KG1 (cell line): ENCODE measurements at places on chromosomes 3 and 15.

- no peak for DNase-seq
These were observed 79.8 kb downstream of the AGBL1 start for GRCh38 chr15:86159468-86159867.

DNA sequence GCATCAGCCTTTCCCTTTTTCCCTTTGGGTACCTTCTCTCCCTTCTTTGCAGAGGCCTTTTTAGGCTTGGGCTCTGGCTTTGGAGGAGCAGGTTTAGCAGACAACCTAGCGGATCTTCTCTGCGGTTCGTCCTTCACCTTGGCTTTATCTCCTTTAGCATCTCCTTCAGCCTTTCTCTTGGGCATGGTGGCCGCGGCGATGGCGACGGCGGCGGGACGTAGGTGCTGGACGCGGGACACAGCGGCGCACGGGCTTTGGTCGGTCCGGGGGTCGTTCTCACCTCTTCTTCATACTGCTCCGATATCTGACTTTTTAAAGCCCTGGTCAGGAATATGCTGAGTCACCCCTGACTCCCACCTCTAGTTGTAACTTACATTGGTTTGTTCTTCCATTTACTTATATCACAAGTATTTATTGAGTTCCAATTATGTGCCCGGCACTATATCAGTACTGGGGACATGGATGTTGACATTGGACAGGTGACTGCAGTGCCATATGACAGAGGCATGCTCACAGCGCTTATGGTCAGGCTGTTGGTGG lies 43.1 kb upstream of the SH3BP5 start:
- DNase-seq: no peak

GRCh38 chr15:50697109-50697797 lies 10.7 kb upstream of the TRPM7 start:
- no peak for DNase-seq

DNA sequence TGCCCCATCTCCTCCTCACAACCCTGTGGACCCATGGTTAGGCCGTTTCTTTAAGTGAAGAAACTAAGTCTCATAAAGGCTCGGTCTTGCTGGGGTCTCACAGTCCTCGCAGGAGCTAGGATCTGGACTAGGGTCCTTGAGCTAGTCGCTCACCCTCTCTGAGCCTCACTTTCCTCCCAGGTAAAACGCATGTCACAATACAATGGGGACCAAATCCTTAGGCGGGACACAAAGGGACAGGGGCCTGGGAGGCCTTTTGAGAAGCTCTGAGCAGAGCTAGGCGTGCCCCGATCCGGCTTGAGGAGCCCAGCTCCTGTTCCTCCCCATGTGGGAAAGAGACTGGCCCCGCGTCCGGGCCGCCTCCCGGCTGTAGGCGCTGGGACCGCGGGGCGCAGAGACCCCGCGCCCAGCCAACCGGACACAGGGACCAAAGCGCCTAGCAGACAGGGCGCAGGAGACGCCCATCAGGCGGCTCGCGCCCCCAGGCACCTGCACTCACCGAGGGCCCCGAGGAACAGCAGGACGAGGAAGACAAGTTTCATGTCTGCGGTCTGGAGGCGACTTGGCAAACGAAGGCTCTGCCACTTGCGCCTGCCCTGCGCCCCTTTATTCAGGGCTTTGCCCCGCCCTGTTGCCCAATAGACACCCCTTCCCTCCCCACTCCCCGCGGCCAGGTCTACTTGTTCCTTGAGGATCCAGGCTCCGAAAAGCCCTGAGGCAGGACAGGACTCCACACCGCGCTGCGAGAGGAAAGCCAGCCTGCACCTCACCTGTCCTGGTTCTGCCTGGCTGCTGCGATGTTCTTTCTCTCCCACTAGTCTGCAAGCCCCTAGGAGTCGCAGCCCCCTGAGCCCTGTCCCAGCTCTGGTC lies at the start of gene LTF:
TSS of gene LTF (minus strand) at position 580 of the 870 bp plus-strand sequence. CDS start at position 542, 38 bp downstream.
- DNase-seq: no peak

DNA sequence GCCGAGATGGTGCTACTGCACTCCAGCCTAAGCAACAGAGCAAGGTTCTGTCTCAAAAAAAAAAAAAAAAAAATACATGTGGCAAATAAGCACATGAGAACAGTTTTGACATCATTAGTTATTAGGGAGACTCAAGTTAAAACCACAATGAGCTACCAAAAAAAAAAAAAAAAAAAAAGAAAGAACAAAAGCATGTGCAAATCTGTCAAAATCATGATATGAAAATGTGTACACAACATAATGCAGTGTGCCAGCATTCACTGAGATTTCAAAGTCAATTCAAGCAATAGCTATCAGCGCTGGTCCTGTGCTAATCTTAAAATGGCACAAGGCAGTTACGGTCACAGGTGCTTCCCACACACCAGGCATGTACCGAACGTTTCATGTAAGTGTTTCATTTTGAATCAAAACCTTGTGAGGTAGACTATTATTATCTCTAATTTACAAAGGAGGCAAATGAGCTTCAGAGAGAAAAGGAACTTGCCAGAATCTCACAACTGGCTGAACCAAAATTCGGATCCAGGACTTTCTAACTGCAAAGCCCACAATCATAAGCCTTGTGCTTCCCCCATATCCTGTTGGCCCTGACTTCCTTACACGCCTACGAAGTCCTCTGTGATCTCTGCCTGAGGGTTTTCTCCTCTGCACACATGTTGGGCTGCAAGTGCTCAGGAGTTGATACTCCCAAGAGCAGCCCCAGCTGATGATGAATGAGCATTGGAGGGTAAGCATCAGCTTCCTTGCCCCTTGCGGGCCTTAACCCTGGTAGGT lies 200.1 kb upstream of the PROK2 start:
- DNase-seq: no peak

DNA sequence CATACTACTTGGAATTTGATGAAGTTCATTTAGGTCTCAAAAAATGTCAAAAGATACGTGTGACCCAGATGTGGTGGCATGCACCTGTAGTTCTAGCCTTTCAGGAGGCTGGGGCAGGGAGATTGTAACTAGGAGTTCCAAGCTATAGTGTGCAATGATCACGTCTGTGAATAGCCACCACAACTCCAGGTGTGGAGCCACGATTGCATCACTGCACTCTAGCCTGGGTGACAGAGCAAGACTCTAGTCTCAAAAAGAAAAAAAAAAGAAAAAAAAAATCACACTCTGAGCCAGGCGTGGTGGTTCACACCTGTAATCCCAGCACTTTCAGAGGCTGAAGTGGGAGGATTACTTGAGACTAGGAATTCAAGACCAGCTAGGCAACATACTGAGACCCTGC lies 14.2 kb downstream of the MAP4 start:
- DNase-seq: no peak

GRCh38 chr3:161619351-161619750 lies 122.7 kb downstream of the OTOL1 start:
- no peak for DNase-seq

GRCh38 chr15:64574301-64575017 lies 114.1 kb downstream of the ZNF609 start:
- DNase-seq: no peak

DNA sequence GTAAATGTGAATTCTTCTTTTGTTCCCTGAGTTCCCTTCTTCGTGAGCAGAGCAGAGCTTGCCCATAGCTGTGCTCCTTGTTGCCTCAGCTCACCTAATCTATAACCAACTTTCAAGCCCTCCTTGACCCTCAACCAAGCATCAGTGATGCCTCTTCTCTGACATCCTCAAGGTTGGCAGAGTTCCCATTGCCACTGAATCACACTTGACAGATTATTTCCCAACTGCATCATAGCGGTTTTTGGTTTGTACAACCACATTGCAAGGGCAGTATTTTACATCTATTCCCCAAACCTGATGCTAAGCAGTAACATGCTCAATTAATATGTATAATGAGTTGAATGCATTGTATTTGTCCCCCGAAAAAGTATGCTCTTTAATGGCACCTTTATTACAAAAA lies 133.0 kb upstream of the SNTN start:
- DNase-seq: no peak

DNA sequence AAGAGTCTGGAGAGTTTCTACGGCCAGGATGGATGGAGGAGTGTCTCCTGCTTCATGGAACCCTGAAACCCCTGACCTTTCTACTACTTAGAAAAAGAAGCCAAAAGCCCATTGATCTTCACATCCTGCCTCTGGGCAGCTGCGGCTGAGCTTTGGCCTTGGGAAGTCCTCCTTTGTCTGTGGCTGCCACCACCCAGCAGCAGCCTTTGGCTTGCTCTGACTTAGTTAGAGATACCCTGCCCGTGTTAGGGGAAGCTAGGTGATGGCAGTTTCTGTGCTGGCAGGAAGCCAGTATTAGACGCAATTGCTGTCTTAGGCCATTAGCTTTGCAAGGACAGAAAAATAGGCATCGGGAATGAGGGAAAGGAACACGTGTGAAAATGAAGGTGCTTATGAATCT lies 18.8 kb downstream of the APH1B start:
- DNase-seq: no peak

DNA sequence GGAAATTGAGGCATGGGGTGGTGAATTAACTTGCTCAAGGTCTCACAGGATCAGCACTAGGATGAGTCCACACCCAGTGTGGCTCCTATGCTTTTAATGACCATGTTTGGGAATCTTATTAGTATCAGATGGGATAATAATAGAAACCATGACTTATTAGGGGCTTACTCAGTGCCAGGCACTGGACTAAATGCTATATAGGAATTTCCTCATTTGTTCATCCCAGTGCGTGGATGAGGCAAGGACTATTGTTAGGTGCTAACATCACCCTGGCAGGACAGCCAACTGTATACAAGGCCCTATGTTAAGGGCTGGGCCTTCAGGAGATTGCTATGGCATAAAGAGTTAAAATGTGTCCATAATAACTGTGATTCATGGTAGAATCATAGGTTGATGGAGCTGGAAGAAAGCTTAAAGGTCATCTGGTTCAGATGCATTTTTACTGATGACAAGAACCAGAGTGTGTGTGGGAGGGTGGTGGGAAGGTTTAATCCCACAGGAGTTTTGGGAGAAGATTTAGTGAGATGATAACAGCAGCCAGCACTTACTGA lies 4.7 kb upstream of the FEM1B start:
- DNase-seq: no peak

- no peak for DNase-seq
These were observed at the start of gene AMT for GRCh38 chr3:49422379-49423248. Gene AMT, minus strand, starts transcription at chr3:49422473. Its CDS starts 23 bp downstream, at chr3:49422450.
